Posterior vena cava (tissue), 2 donors: ENCODE measurements at places on chromosomes 1 and 21.

GRCh38 chr1:211910913-211911485 is 80.4 kb upstream of the LPGAT1 start:
- no peak for DNase-seq

GRCh38 chr1:159091607-159092031 is 15.1 kb upstream of the AIM2 start:
- no peak for DNase-seq

GRCh38 chr1:31054349-31054748 is 11.2 kb downstream of the PUM1 start:
- DNase-seq: no peak

DNA sequence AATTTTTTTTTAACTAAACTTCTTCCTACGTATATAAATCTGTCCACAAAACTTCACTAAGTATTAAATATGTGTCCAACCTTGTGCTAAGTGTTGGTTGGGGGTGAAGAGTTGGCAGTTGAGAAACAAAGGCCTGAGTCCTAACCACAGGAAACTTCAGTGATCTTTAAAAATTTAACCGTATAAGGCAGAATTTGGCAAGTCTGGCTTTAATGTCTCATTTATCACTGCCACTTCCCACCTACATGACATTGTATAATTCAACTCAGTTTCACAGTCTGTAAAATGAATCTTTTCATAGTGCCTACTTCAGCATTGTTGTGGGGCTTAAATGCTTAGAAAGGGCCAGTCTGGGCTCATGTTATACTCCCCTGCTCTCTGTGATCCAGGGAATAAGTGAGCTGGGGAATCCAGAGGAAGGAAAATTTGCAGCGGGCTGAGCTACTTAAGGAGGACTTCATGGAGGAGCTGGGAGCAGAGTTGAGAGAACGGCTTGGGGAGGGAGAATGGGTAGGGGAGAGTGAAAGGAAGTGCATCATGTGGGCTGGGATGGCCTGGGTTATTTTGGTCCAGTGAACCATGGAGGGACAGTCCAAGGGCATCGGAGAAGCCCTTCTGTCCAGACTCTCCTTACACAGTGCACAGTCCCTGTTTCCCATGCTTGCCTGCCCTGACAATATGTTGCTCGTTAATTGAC is 14.5 kb downstream of the IFNAR2 start:
- no peak for DNase-seq

DNA sequence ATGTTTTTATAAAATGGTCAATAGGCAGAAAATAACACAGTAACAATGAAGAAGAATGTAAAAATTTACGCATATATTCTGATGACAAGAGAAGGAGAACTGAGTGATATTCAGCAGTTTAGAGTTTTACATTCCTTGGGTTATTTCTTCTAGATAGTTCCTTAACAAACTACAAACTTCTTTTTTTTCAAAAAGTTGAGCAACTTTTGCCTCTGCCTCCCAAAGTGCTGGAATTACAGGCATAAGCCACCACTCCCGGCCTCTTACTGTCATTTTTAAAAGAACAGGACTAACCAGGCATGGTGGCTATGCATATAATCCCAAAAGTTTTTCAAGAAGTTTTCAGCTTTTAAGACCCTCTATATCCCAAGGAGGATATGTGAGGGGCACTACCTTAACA is 32.9 kb downstream of the ARNT start:
- DNase-seq: no peak

- DNase-seq: no peak
Measured at GRCh38 chr1:221989741-221990140, 247.9 kb upstream of the DUSP10 start.

DNA sequence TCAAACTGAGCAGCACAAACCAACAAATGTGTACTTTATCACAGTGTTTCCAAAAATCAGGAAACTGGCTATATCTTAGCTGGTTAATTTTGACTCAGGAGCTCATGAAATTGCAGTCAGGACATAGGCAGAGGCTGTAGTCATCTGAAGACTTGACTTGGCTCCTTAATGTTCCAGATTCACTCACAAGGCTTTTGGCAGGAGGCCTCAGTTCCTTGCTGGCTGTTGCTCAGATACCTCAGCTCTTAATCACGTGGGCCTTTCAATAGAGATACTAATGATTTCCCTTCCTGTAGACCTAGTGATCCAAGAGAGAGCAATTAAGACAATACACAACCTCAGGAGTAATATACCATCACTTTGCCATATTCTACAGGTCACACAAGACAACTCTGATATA is 537.7 kb downstream of the BRINP3 start:
- no peak for DNase-seq

- DNase-seq: no peak
Measured at GRCh38 chr1:31511848-31512615, 64.3 kb upstream of the TINAGL1 start.

DNA sequence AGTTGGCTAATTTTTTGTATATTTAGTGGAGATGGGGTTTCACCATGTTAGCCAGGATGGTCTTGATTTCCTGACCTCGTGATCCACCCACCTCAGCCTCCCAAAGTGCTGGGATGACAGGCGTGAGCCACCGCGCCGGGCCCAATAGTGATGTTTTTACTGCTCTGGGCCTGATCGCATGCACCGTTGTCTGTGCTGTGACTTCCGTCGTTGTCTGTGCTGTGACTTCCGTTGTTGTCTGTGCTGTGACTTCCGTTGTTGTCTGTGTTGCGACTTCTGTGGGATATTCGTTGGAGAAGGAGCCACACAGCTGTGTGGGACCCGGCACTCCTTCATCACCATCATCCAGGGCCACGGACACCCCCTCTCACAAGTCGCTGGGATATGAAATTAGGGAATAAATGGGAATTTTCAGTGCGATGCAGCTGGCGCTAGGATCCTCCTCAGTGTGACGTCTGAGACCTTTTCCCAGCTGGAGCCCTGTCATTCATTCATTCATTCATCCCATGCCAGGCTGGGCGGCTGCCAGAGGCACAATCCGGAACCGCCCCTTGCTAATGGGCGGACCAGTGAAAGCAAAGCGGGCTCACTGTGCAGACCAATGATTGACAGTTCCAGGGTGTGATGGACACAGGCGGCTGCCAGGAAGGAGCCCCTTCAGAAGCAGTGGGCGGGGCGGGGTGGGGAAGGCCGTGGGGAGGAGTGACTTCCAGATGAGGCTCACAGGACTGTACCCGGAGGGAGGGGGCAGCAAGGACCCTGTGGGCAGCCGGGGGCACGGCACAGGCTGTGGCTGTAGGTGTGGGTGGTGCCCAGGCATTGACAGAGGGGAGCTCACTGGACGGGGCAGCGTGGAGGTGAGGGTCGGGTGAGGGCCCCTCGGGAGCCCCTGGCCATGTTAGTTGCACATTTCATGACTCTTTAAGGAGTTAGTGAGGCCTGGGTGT is 48.9 kb downstream of the PRKCZ start:
- DNase-seq: no peak

DNA sequence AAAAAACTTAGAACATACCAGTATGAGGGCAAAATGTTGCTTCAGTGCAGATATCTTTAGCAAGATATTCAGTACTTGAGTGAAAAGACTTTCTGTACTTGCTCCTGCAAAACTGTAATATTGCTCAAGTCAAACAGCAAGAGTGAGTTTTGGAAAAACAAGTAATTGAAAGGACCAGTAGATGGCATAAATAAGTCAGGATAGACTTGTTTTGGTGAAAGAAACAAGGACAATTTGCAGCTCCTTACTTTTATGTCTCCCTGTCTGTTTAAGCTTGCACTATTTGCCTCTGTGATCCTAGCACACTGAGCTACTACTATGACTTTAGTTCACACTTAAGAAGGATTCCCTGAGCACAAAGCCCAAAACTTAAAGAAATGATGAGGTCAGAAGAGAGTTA is 39.1 kb downstream of the IFI44 start:
- DNase-seq: no peak

DNA sequence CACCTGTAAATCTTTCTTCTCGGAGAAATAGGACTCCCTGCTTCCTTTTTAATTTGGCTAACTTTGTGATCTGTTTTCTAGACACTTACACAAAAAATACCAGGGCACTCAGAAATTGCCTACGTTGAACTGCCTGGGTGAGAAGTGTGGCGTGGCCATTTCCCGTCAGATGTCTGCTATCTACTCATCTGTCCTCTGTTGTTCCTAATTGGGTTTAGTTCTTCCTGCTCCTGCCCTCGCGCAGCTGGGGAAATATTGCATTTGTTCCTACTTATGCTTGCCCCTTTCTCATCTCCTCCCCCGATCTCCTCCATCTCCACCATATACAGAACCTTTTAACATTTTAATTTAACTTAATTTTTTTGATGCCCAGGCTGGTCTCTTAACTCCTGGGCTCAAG is 55.1 kb downstream of the CD58 start:
- DNase-seq: no peak

- DNase-seq: no peak
Measured at GRCh38 chr21:39097981-39098380, 85.3 kb downstream of the PSMG1 start.

- DNase-seq: no peak
Measured at GRCh38 chr1:90200646-90201205, 205.8 kb downstream of the ZNF326 start.

DNA sequence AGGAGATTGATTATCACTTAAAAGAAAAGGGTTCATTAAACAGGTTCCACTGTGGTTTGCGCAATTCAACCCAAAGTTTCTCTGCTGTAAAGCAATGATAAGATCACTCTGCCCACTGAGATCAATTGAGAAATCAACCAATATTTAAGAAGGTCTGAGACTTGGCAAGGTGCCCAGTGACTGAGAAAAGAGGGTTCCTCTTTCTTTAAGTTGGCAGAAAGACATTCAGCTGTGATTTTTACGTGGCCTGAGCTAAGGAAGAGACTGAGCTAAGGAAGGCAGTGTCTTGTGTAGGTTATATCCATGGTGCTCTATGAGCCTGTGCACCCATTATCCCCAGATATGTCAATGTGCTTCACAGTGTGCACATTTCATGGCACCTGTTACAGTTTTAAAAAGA is 344.1 kb downstream of the DISC1 start:
- DNase-seq: no peak

DNA sequence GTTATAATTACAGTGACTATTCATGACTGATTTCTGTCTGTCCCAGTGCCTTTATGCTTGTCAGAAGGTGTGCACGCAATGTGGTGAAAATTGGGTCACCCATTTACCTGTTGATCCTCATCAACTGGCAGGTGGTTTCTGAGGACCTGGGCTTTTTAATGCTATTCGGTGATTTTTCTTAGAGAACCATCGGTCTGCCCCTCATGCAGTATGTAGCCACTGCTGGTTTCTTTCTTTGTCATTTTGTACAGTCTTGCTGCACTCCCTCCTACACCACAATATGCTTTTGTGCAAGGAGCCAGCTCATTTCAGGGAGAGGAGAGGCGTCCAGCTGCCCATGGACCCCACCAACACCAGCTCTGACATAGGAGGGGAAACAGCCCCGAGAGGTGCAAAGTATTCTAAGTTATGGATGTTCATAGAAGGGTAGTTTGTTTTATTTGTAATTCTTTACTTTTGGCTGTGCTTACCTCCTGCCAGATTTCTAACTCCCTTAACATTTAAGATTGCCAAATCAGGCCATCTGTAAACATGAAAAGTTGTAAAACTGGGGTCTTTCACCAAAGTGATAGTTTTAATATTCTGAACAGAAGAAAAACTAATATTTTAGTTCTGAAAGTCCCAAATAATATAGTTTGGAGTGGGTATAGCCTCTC is 325.3 kb downstream of the PTBP2 start:
- DNase-seq: no peak

DNA sequence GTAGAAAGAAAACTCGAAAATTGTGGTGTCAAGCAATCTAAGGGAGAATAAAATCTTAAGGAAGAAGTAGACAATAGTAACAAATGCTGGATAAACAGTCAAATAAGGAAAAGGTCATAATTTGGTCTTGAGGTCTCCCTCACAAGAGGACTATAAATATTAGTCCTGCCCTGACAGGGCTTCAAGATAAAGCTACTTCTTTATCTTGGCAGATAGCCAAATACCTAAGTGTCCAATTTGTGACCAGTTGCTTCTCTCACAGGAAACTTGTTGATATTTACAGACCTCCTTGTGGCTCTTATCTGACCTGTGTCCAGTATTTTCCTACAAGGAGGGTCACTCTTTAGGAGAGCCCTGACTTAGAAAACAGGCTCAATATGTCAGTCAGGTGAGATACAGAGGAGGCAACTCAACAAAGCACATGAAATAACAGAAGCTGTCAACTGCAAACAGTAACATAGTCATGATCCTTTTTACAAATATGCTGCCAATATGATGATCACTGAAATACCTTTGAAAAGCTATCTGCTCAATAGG is 88.8 kb downstream of the TNNI3K start:
- no peak for DNase-seq

GRCh38 chr1:217403026-217403720 is 227.7 kb downstream of the GPATCH2 start:
- no peak for DNase-seq

GRCh38 chr1:15654091-15654690 is 29.9 kb upstream of the PLEKHM2 start:
- DNase-seq: no peak

DNA sequence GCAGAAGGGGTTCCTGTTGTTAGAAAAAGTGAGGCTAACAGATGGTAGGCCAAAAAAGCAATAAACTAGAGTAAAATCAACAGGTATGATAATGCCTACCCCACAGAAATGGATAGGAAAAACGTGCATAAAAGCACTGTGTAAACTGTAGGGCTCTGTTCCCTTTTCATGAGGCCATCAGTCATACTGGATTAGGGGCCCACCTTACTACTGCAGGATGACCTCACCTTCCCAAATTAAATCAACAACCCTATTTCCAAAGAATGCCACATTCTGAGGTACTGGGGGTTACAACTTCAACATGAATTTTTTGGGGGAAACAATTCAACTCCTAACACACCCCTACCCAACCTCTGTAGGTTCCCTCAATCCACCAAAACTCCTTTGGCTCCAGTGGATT is 54.9 kb downstream of the KIAA1614 start:
- DNase-seq: no peak

- no peak for DNase-seq
Measured at GRCh38 chr1:39048745-39049370, 22.7 kb downstream of the NDUFS5 start.

DNA sequence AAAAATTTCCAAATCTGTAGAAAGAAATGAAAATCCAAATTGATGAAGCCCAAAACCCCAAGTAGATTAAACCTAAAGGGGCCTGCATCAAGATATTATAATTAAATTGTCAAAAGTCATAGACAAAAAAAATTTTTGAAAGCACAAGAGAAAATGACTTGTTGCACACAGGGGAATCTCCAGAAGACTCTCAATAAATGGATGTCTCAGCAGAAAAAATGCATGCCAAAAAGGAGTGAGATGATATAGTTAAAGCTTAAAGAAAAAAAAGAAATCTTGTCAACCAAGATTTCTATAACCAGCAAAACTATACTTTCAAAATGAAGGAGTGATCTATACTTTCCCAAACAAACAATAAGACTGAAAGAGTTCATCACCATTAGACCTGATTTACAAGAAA is 393.2 kb upstream of the SPAG17 start:
- no peak for DNase-seq
